ENCODE measurements at places on chromosomes 3 and 15.

DNA sequence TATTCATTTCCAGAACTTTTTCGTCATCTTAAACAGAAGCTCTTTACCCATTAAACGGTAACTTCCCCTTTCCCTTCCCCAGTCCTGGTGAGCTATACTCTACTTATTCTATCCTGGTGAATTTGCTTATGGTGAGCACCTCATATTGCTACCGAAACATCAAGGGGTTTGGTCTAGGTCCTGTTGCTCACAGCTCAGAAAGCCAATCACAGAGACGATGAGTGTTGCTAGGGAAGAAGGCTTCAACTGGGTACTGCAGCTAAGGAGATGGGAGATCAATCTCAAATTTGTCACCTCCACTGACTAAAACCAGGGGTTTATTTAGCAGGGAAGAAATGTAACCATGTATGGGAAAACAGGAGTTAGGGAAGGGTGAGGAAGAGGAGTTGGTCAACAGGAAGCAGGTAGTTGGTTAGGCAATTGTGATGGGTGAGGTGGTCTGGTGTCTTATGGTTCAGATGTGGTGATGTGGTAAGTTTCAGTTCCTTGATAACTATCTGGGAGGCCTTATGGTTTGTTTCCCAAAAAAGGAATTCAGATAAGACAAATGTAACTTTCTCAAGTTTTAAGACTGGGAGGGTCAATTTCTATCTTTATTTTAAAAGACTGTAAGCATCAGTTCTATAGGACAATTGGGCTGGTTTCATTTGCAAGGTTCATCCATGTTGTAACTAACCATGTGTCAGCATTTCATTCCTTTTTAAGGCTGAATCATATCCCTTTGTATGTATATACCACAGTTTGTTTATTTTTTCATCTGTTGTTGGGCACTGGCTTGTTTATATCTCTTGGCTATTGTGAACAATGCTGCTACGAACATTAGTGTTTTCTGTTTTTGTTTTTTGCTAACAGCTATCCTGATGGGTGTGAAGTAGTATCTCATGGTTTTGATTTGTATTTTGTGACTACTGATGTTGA, 24.3 kb downstream of the ARHGAP11B start:
- no peak for DNase-seq

DNA sequence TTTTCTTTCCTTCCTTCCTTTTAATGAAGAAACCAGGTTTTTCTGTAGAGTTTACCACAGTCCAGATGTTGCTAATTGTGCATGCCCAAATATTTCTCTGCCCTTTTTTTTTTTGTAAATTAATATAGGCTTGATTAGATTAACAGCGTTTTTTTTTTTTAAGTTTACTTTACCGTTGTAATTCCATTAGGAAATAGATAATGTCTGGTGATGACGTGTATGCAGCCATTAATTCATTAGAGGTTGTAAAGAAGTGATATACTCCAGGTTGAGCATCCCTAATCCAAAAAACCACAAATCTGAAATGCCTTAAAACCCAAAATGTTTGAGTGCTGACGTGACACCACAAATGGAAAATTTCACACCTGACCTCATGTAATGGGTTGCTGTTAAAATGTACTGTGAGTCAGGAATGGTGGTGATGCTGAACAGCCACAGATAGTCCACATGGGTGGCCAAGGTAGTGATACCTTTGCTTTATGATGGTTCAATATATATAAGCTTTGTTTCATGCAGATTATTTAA, 43.2 kb downstream of the KNL1 start:
- no peak for DNase-seq

DNA sequence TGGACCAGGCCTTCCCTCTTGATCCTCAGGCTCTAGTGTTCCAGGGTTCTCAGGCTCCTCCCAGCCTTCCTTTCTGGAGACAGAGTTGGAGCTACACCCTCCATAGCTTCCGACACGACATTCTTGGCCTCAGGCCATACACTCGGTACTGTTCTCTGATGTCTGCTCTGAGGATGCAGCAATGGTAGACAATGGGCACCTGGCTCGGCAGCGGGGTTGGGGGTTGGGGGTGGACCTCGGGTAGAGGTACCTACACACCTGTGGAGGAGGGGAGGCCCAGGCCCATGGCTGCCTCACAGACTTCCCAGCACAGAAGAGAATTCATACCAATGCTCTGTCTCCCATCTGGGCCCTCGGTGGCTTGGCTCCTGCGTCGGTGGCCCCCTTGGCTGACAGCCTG, 21.4 kb downstream of the CCDC13 start:
- DNase-seq: no peak

GRCh38 chr3:82103241-82103640, 341.8 kb upstream of the GBE1 start:
- DNase-seq: no peak

GRCh38 chr3:187646906-187647660, 23.1 kb downstream of the SST start:
- DNase-seq: no peak

DNA sequence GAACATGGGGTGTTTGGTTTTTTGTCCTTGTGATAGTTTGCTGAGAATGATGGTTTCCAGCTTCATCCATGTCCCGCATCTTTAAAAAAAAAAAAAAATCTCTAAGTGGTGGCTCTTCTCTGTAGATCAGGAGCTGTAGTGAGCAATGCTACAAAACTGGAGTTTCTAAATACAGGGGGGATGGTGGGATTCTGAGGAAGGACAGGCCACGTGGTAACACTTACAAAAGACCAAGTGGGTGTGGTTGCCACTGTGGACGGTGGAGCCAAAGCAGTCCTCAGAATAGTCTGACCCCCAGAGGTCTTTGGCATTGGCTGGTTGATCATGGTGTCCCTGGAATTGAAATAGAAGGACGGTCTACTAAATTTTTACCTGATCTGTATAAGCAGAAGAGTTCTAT, 7.7 kb downstream of the CCRL2 start:
- no peak for DNase-seq

DNA sequence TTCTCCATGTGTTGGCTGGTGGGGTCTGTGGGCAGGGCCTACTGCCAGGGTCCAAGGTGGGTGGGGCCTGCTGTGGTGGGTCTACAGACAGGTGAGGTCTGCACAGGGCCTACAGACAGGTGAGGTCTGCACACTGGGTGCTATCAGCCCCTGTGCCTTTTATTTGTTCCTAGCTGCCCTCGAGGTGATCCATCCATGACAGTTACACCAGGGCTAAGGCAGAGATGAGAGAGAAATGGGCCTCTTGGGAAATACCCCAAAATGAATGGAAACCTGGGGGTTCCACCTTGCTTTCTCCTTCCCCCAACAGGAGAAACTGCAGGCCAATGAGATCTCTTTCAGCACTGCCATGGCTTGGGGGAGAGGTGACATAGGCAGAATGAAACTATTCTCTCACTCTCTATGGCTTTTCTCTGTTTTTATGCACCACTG, 36.4 kb downstream of the CFAP100 start:
- no peak for DNase-seq

- peak; percentile 17 for DNase-seq
Observed at GRCh38 chr3:179147514-179147872, 664 bp upstream of the PIK3CA start.

- DNase-seq: no peak
Observed at GRCh38 chr15:25900431-25900830, 37.3 kb upstream of the ATP10A start.

- DNase-seq: no peak
Observed at GRCh38 chr3:183823963-183824362, 1.4 kb downstream of the MAP6D1 start.

- no peak for DNase-seq
Observed at GRCh38 chr15:94122516-94122915, 108.8 kb upstream of the MCTP2 start.

GRCh38 chr3:163951397-163951987, 1126.8 kb downstream of the SI start:
- no peak for DNase-seq

DNA sequence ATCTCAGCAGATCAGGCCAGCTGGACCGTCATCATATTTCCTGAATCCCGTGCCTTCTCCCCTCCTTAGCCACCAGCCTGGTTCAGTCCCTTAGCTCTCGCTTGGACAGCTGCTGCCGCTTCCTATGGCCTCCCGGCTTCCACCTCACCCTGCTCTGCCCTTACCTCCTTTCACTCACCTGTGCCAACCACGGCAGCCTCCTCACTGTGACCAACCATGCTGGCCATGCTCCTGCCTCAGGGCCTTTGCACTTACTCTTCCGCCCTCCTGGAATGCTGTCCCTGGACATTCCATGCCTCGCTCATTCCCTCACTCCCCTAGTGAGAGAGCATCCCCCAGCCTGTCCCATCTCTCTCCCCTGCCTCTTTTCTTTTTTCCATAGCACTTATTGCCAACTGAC, 19.2 kb downstream of the GRIP2 start:
- no peak for DNase-seq

- no peak for DNase-seq
Observed at GRCh38 chr3:66394019-66394752, 106.6 kb downstream of the LRIG1 start.

- no peak for DNase-seq
Observed at GRCh38 chr15:39752991-39753390, 29.6 kb downstream of the FSIP1 start.

GRCh38 chr3:13461169-13462124, 18.7 kb upstream of the HDAC11 start:
- DNase-seq: no peak

DNA sequence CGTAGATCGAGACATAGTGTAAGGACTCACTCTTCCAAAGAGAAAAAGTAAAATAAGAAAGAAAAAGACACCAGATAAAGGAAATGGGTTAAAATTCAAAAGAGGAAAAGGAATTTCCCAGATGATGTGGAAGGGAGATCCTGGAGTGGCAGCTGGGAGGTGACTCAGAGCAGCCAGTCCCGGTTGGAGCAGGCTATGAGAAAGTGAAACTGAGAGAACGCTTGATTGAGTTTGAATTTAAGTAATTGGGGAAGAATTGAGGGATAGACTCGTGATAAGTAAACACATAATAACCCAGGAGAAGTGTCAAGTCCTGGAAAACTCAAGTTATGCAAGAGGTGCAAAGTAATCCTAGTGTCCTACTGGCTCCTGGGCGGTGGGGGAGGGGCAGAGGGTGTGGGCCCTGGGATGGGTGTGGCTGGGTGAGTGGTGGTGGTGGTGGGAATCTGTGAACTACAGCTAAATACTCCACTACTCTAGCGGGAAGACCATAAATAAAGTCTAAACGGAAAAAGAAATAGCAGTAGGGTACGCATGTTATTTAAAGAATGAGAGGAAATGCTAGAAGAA, 1.2 kb downstream of the PRR20G start:
- peak; percentile 6 for DNase-seq

- no peak for DNase-seq
Observed at GRCh38 chr3:181969925-181970324, 258.2 kb downstream of the SOX2 start.

GRCh38 chr3:182294256-182294655, 499.0 kb upstream of the ATP11B start:
- DNase-seq: peak; percentile 88

GRCh38 chr3:108394563-108394962, 98.2 kb downstream of the HHLA2 start:
- no peak for DNase-seq

GRCh38 chr15:58875343-58875742, 58.1 kb downstream of the SLTM start:
- no peak for DNase-seq
